MCF 10A (cell line): ENCODE measurements at places on chromosomes 6 and 20. TPM values are rescaled to one million over a fixed set of nuclear protein-coding genes. Genes with fewer than 3 reads are reported as not detected.

Gene ERMARD
- total RNA-seq, result 42.8 and 51.7 TPM in 2 replicates

Gene UBD
- total RNA-seq, result not detected in 2 replicates

Gene LAMA4
- total RNA-seq, result 0.72 TPM in 1 of 2 replicates, not detected in the other

Gene SLPI
- total RNA-seq, result 273 and 284 TPM in 2 replicates

Gene MPIG6B
- total RNA-seq, result not detected in 2 replicates

Gene MYB
- total RNA-seq, result not detected in 2 replicates

Gene MAFB
- total RNA-seq, result 15.9 and 19.7 TPM in 2 replicates

Gene BCKDHB
- 14.5 and 17.7 TPM in 2 replicates for total RNA-seq

Gene SLC17A3
- total RNA-seq, result not detected in 2 replicates

Gene GGTLC1
- not detected in 2 replicates for total RNA-seq

Gene CDH26
- 0.12 and 0.71 TPM in 2 replicates for total RNA-seq

Gene BFSP1
- total RNA-seq, result 3.5 and 3.9 TPM in 2 replicates

Gene PSMB8
- total RNA-seq, result 34.1 and 47.3 TPM in 2 replicates

Gene OPN5
- not detected in 2 replicates for total RNA-seq

Gene ANKRD66
- total RNA-seq, result not detected in 2 replicates

Gene DNMT3B
- total RNA-seq, result 1.3 and 2.0 TPM in 2 replicates

Gene CAGE1
- total RNA-seq, result 0.33 and 0.47 TPM in 2 replicates

Gene ADTRP
- total RNA-seq, result 14.8 and 25.3 TPM in 2 replicates

Gene TMEM14C
- 159 and 160 TPM in 2 replicates for total RNA-seq

Gene TP53TG5
- not detected in 2 replicates for total RNA-seq

Gene ENPP3
- total RNA-seq, result not detected in 2 replicates

Gene CST9
- not detected in 2 replicates for total RNA-seq

Gene IL17A
- total RNA-seq, result not detected in 2 replicates

Gene PAX1
- not detected in 2 replicates for total RNA-seq

Gene WRNIP1
- total RNA-seq, result 33.4 and 44.8 TPM in 2 replicates

Gene GABBR1
- 38.8 and 43.9 TPM in 2 replicates for total RNA-seq

Gene GGT7
- 2.5 and 3.2 TPM in 2 replicates for total RNA-seq

Gene LPA
- not detected in 2 replicates for total RNA-seq

Gene SLC17A5
- total RNA-seq, result 6.1 and 7.2 TPM in 2 replicates

Gene CLIC5
- not detected in 2 replicates for total RNA-seq

Gene APOBEC2
- not detected in 2 replicates for total RNA-seq

Gene NXT1
- 32.2 and 40.1 TPM in 2 replicates for total RNA-seq

Gene FILIP1
- 0.14 and 0.32 TPM in 2 replicates for total RNA-seq

Gene SEL1L2
- total RNA-seq, result not detected in 2 replicates

Gene GPX5
- total RNA-seq, result not detected in 2 replicates

Gene SLC26A8
- total RNA-seq, result not detected in 2 replicates

Gene SUN5
- not detected in 2 replicates for total RNA-seq

Gene HLA-DQA2
- not detected in 2 replicates for total RNA-seq

Gene MYCT1
- total RNA-seq, result not detected in 2 replicates

Gene STMND1
- not detected in 2 replicates for total RNA-seq

Gene CFB
- 24.5 and 24.6 TPM in 2 replicates for total RNA-seq

Gene PROKR2
- total RNA-seq, result not detected in 2 replicates

Gene SLA2
- total RNA-seq, result not detected in 2 replicates

Gene TNF
- not detected in 2 replicates for total RNA-seq

Gene SLC32A1
- not detected in 2 replicates for total RNA-seq

Gene TRAM2
- 9.9 and 10.1 TPM in 2 replicates for total RNA-seq
